ENCODE measurements at places on chromosomes 5 and 9.

DNA sequence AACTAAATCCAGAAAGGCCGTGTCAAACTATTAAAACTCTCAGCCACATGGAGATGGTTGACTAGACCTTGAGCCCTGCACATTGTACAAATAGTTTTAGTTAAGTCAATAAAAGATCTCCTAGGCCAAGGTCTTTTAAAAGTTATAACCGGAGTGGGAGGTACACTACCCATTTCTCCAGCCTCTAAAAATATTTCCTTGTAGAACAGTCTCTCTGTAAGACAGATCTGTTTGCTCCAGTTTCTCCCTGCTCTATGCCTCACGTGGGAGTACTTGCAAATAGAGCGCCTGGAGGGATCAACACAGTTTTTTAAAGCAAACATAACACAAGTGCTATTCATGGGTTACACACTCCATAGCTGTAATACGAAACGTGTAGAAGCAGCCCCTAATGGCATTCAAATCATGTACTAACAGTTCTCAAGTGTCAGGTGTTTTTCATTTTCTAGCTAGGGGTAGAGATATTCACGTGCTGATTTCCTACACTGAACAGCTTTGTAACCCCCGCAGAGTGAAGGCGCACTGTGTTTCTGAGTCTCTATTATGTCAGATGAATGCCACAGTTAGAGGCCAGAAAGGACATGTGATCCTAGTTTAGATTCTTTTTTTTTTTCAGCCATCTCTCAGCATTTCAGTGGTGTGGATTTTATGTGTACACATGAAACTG is 703.4 kb upstream of the GRAMD2B start:
- no peak for DNase-seq

- DNase-seq = no peak
These were observed 55.8 kb downstream of the ASS1 start for GRCh38 chr9:130500340-130501180.

- DNase-seq = no peak
These were observed 27.8 kb downstream of the CSF2 start for GRCh38 chr5:132101385-132101880.

DNA sequence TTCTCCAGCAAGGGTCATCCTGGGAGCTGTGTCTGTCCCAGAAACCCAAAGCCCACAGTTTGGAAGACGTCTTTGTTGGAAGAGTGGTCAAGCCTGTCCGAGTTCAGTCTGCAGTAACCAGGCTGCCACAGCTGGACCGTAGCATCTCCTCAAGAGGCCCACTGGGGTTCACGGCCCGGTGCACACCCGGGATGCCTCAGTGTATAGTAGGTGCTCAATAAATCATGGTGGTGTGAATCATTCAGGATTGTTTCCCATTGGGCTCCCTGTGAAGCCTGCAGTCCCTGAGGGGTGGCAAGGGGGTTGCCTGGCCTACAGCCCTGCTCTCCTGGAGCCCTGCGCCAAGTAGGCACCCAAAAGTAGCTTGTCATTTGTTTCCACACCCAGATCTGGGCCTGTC is 10.3 kb upstream of the PRRX2 start:
- DNase-seq = no peak

DNA sequence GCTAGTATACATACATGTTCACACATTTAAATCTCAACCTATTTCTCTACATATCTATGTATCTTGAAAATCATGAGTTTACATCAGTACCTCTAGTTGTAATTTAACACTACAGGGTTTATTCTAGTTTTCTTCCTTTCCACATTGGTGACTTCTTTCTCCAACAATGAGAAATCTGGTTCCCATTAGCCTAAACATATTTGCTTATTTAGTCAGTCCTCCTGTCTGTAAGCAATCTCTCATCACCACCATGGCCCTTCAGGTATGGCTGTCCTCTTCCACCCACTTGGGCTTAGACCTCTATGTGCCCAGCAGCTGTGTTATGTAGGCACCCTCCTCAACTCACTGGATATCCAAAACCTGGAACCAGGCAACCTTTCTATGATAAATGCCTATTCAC is 8.0 kb upstream of the SPATA31D1 start:
- no peak for DNase-seq

- DNase-seq = no peak
These were observed 149.7 kb upstream of the IER5L start for GRCh38 chr9:129327552-129328328.

DNA sequence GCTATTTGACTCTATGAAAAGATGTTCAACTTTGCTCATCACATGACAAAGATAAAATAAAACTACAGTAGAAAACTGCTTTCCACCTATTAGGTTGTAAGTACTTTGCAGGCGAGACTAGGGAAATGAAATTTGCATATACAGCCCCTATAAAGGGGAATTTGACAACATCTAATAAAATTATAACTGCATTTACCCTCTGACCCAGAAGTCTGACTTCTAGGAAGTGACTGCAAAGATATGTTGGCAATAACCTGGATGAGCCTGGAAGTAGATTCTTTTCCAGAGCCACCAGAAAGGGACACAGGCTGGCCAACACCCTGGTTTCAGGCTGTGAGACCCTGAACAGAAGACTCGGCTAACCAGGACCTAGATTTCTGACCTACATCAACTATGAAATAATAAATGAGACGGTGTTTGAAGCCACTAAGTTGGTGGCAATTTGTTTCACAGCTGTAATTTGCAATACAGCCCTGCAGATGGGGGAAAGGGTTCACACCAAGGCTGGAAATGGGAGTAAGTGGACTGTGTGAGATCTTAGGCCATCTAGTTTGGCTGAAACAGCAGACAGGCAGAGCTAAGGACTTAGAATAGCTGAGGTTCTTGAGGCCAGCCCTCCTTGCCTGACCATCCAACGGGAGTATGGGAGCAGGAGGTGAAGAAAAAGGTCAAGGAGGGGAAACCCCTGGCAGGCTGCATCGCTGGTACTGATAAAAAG is 106.6 kb downstream of the SIL1 start:
- no peak for DNase-seq

- no peak for DNase-seq
These were observed 68.2 kb downstream of the BARX1 start for GRCh38 chr9:93886911-93887310.

DNA sequence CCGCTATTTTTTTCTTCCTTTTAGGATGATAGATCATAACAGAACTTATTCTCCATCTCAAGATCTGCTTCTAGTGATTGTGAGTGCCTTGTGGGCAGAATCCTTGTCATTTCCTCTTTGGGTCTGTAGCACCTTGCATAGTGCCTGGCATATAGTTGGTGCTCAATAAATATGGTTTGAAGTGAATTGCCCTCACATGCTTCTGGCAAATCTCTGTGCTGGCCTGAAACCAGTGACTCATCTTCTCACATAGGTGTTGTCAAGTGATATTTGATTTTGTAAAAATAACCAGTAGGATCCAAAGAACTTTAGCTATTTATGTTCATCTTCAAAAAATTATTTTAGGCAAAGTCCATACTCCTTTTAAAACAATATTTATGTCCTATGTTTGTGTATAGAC is 86.7 kb downstream of the GABRG2 start:
- no peak for DNase-seq

DNA sequence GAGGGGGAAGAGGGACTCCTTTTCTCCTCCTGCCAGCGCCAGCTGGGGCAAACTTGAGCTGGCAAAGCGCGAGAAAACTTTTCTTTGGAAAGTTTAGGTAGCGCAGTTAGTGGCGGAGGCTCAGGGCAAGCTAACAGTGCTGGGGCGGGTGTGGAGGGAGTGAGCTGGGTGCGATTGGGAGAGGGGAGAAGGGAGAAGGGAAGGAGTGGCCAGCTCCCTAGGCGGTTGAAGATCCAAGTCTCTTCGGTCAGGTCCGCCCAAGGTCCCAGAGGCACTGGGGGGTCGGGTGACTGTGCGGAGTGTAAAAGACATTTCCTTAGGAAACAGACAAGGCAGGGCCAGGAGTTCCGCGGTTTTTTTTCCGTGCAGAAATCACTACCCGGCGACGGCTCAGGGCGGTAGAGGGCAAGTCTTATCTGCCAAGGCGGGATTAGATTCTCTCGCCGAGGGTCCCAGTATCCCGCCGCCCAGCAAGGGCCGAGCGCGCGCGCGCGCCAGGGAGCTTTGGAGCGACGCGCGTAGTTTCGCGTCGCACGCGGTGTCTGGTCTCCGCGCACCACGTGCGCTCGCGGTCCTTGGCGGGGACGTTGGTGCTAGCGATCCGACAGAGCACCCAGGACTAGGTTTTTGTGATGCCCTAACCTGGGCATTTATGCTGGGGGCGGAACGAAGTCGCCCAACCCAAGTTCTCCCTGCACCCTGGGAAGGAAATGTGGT is 33.6 kb upstream of the NFIB start:
- DNase-seq = peak; percentile 25

- DNase-seq = no peak
These were observed 73.1 kb downstream of the FEM1C start for GRCh38 chr5:115471345-115472063.

DNA sequence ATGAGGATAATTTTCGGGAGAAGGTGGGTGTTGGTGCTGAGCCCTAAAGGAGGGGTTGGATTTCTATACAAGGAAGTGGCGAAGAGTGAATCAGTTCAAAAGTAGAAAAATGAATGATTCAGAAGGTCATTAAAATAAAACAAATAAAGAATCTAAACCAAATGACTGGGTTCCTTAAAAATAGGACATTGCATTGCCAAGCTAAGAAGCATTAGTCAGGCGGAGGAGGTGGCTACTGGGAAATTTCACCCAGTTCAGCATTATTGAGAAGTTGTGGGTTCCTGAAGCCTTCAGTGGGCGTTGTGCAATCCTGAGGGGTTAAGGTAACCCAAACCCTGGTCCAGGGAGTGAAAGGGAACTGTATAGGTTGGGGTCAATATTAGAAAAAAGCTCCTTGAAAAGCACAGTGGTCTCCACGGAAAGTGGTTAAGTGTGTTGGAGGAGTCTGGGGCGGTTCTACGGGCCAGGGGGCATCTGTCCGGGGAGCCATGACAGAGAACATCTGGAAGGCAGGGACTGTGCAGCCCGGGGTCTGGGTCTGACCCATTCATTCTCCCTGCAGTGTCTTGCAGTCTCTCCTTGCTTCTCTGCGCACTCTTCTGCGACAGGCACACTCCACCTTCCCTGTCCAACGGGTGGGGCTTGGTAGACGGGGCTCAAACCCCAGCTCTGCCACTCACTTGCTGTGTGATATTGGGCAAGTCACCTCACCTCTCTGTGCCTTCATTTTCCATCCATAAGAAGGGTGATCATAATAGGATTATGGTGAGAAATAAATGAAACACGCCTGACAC is 27.6 kb upstream of the DUSP1 start:
- DNase-seq = no peak

DNA sequence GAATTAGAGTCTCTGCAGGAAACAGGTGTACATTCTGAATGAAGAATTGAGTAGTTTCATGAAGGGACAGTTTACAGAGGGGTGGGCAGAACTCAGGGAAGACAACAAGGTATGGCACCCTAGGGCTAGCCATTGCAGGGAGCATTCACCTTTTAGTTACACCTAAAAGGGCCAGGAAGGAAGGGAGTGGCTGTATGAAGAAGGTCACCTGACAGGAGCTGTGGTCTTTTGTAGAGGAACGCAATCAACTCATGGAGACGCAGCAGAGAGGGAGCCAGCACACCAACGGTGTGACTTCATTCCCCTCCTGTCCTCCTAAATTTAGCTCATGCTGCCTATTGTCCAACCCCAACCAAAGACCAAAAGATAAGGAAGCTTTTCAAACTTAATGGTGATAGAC is 12.7 kb upstream of the ZCCHC7 start:
- DNase-seq = no peak

- no peak for DNase-seq
These were observed 83.3 kb downstream of the RAB3C start for GRCh38 chr5:58666141-58666540.

DNA sequence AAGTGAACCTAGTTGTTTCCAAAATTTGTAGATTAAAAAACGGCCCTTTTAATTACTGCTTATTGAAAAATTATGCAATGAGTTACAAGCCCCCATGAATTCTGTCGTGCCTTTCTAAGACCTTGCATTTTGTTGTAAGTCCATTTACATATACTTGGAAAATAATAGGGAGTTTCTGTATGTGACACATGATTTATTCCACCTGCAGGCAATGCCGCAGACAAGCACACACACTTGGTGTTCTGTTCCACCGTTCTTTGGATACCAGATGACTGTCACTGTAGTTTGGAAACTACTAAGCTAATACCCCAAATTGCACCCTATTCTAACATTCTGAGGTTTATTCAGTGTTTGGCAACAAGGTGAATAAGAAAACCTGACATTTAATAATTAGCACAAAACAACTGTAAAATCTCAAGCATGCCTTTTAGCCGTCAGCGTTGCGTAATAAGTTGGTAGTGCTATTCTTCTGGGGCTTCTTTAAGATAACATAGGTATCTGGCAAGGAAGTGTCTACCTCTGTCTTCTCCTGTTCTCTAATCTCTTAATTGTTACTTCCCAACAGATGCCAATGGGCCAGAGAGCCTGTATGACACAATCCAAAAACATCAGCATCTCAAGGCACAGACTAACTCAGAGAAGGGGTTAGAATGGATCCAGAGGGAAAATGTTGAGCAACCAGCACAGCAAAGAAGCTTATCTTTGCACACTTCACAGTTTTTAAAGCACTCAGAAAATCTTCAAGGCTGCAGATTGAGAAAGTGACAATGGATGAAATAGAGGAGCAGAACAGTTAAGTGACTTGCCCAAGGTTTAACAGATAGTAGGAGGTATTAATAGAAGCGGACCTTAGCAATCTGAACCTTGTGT is 48.2 kb upstream of the DPYSL3 start:
- no peak for DNase-seq

GRCh38 chr5:11854936-11855335 is 49.3 kb downstream of the CTNND2 start:
- DNase-seq = no peak

- no peak for DNase-seq
These were observed 877 bp downstream of the SH3GLB2 start for GRCh38 chr9:129027224-129027684.

GRCh38 chr9:107868186-107868585 is 378.6 kb upstream of the KLF4 start:
- no peak for DNase-seq

Measured in GM20000 (cell line).